CD4-positive, alpha-beta T cell treated with Interleukin-21 for 1 hour (primary cell): ENCODE measurements at places on chromosomes 4 and X.

- DNase-seq = no peak
These were observed 47.4 kb downstream of the NRK start for GRCh38 chrX:105869701-105870100.

DNA sequence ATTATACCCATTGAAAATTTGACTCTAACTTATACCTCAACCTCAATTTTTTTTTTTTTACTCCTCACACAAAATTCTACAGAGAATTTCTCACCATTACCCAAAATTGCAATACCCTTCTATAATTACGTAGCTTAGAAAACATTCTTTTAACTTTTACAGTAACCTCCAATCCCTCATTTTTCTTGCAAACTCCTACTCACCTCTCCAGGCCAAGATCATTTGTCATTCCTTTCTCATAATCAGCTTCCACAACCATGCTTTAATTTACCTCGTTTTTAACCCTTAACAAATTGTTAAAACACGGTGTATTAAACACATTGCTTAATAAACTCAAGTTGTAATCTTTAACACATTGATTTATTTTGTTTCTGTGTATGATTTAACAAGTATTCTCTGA lies 289.7 kb upstream of the TRAM1L1 start:
- no peak for DNase-seq

- no peak for DNase-seq
These were observed 652.1 kb downstream of the ANKRD50 start for GRCh38 chr4:124060261-124060918.

GRCh38 chrX:74018253-74018652 lies 285.7 kb upstream of the ZCCHC13 start:
- DNase-seq = no peak

DNA sequence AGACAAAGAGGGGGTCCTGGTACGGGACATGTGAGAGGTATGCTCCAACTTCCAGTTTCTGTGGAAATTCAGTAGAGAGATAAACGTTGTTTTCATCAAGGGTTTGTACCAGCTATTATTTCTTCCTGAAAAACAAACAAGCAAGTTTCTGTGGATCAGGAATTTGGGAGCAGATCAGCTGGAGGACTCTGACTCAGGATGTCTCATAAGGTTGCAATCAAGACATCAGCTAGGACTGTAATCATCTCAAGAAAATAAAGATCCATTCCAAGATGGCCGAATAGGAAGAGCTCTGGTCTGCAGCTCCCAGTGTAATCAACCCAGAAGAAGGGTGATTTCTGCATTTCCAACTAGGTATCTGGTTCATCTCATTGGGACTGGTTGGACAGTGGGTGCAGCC lies 23.5 kb upstream of the NFKB1 start:
- DNase-seq = no peak

- no peak for DNase-seq
These were observed 52.3 kb upstream of the FAT4 start for GRCh38 chr4:125262502-125262901.

GRCh38 chrX:120402369-120402768 lies 40.5 kb downstream of the ATP1B4 start:
- no peak for DNase-seq

GRCh38 chr4:137309424-137309823 lies 222.9 kb downstream of the PCDH18 start:
- DNase-seq = no peak

DNA sequence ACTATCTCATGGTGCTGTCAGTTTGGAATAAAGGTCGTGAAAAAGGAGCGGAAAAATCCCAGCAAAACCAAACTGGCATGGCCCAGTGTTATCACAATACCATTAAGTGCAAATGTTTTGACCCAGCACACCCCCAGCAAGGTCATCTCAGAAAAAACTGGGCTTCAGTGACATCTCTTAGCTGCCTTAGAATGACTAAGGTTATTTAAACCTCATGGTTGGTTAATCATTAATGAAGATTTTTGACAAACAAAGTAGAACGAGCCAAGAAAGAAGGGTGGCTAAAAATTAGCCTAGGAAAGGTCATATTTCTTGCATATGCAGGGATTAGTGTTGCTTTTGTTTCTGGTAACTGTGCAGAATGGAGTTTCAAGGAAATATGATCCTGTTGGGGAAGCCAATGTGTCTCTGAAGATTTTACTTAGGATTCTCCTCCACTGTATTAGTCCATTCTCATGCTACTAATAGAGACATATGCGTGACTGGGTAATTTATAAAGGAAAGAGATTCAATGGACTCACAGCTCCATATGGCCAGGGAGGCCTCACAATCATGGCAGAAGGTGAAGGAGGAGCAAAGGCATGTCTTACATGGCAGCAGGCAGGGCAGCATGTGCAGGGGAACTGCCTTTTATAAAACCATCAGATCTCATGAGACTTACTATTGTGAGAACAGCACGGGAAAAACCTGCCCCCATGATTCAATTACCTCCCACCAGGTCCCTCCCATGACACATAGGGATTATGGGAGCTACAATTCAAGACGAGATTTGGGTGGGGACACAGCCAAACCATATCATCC lies 83.5 kb downstream of the CHRNA9 start:
- DNase-seq = no peak

- DNase-seq = no peak
These were observed 257.4 kb downstream of the CFAP299 start for GRCh38 chr4:80592950-80593349.

DNA sequence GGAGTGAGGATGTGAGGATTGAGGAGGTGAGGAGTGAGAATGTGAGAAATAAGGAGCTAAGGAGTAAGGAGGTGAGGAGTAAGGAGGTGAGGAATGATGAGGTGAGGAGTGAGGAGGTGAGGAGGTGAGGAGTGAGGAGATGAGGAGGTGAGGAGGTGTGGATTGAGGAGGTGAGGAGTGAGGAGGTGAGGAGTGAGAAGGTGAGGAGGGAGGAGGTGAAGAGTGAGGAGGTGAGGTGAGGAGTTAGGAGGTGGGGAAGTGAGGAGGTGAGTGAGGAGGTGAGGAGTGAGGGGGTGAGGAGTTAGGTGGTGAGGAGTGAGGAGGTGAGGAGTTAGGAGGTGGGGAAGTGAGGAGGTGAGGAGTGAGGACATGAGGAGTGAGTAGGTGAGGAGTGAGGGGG lies 74.8 kb upstream of the MXD4 start:
- no peak for DNase-seq

GRCh38 chr4:143399113-143399949 lies 62.7 kb downstream of the GAB1 start:
- peak; percentile 46 for DNase-seq

GRCh38 chr4:183098723-183099536 lies at the start of gene WWC2:
Gene WWC2, plus strand, starts transcription at chr4:183099257. Its CDS starts 235 bp downstream, at chr4:183099492.
- peak; percentile 66 for DNase-seq

- no peak for DNase-seq
These were observed 31.3 kb downstream of the REPS2 start for GRCh38 chrX:16977771-16978170.

DNA sequence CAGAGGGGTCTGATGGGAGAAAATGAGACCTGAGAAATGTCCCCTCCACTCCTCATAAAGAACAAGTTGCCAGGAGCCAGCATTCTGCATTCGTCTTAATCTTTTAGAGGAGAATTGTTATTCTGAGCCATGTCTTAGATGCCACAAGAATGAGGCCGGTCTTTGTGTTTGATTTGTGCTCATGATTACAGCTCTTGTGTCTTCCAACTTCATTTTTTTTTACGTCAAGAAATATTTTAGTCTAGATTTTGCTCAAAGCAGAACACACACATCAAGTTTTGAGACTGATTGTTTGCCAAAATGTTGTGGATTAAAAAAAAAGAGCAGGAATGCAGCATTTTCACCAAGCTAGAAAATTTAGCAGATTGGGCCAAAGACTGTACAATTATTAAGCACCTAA lies 130.6 kb upstream of the PITX2 start:
- no peak for DNase-seq

GRCh38 chr4:189804894-189805293 lies 135.8 kb upstream of the FRG1 start:
- DNase-seq = no peak

DNA sequence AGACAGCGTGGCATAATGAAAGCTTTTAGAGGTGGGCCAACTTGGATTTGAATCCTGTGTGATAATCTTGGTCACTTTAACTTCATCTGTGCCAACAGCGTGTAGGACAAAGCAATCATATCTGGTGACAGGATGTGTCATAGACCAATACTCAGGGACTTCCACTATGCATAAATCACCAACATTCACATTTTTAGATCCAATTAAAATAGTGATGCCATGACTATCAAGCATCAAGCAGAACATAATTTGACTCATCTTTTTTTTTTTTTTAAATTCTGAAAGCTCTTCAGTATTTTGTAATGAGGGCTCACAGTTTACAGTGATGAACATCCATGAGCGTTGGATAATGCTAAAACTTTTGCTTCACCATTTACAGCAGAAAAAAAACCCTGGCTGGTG lies 27.3 kb upstream of the RAPGEF2 start:
- no peak for DNase-seq

- DNase-seq = no peak
These were observed 8.8 kb upstream of the CDK16 start for GRCh38 chrX:47209508-47210238.

GRCh38 chrX:153764786-153765137 lies 713 bp downstream of the PLXNB3 start:
- no peak for DNase-seq

GRCh38 chr4:81504112-81505003 lies 32.7 kb upstream of the RASGEF1B start:
- DNase-seq = peak; percentile 33

DNA sequence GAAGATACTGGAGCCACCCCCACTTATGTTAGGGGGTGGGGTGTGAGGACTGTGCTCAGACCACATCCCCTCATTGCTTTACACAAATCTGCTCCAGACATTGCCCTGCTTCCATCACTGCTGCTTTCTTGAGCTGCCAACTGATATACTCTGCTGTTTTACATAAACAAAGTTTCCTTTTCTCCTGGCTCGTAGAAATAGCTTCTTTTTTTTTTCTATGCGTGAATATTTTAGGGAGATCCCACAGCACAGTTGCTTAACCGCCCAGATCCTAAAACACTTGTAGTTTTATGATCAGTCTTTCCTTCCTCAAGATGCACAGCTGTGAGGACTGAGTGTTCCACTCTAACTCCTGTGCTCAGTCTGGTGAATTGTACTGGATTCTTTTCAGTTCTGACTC lies 768.4 kb downstream of the PCDH18 start:
- no peak for DNase-seq

- no peak for DNase-seq
These were observed 217.7 kb upstream of the CENPE start for GRCh38 chr4:103415801-103416200.

DNA sequence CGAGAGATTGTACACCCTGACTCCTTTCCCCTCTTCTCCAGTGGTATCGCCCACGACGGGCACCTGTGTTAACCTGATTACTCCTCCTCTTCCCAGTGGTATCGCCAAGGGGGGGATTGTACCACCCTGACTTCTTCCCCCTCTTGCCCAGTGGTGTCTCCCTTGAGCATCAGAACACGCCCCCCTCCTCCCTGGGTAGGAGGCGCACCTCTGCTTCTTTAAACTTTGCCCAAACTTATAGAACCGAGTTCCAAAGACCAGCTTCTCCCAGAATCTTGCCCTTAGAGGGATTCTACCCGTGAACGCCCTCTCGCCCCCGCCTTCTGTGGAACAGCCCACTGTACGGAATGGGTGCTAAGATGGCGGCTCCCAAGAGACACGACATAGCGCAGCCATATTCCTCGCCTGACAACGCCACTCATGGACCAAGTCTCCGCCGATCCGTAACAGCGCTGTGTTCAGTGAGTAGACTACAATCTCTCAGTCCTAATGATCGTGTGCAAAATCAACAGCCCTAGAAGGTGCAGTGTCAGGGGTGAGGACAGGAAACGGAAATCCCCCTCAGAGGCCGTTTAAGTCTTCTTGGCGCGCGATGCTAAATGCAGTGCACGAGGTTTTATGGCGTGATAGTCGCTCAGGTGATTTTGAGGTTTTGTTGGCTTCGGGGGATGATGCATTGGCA lies 4.2 kb upstream of the ZNF157 start:
- DNase-seq = peak; percentile 83

- no peak for DNase-seq
These were observed 3.0 kb upstream of the PDE6B start for GRCh38 chr4:622071-622995.

- DNase-seq = no peak
These were observed 72.6 kb downstream of the ANAPC4 start for GRCh38 chr4:25449688-25450087.

GRCh38 chrX:1727531-1728027 lies 112.7 kb downstream of the ASMT start:
- DNase-seq = no peak

DNA sequence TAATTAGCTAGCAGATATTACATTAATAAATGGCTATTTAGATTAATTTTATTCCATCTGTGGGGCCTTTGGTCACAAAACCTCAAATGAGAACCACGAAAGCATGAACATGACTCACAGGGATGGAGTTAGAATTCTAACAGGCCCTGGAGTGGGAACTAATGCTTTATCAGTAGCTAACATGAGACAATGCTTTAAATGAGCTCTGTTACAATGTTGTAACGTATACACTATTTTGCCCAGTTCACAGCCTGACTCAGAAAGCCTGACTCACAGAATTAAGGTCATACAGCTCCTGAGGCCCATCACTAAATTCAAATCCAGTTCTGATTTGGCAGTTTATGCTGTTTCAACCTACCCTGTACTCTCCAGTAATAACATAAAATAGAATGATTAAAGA lies 23.2 kb downstream of the VEGFC start:
- DNase-seq = no peak

DNA sequence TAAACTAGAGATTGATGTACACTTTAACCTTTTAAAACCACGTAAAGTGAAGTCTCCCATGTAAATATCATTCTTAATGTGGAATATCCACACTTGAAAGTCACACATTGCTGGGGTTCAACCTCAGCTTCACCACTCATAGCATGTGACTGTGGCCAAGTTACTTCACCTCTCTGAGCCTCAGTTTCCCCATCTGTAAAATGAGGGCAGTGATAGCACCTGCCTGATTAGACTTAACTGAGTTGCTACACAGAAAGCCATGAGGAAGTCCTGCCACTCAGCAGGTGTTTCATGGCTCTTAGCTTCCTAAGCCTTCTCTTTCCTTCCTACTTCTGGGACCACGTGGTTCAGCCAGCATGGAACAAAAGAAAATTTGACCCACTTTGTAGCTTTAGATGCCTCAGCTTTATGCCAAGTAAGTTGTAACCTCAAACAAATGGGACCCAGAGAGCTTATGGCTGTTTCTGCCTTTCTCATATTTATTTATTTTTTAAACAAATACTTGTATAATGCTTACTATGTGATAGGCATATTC lies 277.3 kb upstream of the KLF3 start:
- DNase-seq = no peak

GRCh38 chr4:1271686-1272085 lies 18.0 kb upstream of the MAEA start:
- DNase-seq = no peak

DNA sequence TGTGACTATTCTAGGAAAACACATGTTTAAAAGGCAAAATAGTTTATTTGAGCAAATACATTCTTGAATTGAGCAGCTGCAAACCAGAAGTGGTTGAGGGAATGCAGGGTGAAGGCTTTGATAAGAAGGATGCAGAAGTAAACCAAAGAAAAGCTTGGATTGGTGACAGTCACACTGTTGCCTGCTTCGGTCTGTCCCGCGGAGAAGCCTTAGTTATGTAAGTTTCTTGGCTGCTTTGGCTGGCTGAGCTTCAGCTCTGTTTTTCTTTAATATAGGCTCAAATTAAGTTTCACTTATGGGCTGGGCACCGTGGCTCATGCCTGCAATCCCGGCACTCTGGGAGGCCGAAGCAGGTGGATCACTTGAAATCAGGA lies 67.6 kb downstream of the FAM53A start:
- DNase-seq = no peak
